Stimulated activated naive CD8-positive, alpha-beta T cell treated with anti-CD3 and anti-CD28 coated beads, Interleukin-15, Interleukin-2, amounts not matched to agents 100 U/mL and 50 U/mL, for 24 hours (primary cell): ENCODE measurements at places on chromosomes 2 and 18.

DNA sequence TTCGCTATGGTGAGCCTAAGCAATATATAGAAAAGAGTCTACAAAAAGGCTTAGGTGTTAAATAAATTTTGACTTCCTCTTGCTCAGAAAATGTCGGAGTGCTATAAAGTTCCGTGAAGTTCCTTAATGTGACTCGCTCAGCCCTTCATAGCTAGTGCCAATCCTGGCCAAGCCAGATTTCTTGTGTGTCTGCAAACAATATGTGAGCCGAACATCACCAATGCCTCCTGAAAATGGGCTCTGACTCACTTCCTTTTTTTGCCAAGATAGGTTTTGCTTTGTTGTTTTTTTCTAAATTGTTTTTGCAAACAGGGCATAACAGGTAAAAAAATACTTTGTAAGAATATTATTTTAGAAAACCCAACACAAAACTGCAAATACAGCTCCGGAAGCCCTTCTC, 26.1 kb downstream of the CDC42EP3 start:
- DNase-seq: no peak

GRCh38 chr2:175871331-175872004, 130.6 kb downstream of the LNPK start:
- no peak for DNase-seq

DNA sequence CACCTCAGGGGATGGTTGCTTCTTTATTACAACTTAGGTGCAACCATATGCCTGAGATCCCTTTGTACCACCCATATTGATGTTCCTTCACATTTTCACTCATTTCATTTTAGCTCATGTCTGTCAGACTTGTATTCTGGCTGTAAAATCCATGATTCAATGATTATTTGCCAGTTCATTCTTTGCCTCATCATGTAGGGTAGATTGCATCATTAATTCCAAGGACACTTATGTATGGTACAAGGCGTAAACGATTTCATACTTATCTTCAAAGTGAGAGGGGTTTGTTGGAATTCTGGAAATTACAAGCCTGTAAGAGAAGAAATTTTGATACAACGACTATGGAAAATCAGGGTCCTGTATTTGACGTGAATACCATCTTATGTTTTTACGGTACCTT, 685.0 kb upstream of the FANCL start:
- DNase-seq: no peak

GRCh38 chr2:95296880-95297487, at the start of gene KCNIP3:
Gene KCNIP3, plus strand, starts transcription at chr2:95297347. Its CDS starts 92 bp downstream, at chr2:95297439.
- no peak for DNase-seq

DNA sequence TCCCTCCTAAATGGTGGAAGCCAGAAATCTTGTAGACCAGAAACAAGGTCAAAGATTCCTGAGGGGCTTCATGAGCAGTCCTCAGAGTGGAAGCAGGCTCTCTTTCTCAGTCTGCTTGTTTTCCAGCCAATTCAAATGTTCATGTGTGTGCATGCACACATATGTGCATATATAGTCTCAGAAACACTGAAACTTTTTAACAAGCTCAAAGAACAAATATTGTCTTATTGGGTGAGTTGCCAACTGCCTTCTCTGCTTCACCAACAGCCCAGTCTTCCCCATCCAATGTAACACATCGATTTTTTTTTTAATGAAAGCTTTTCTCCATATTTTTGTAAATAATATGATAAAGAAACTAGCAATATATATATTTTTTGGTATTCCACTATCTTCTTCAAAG, 3.7 kb downstream of the CACNB4 start:
- DNase-seq: no peak

- DNase-seq: no peak
Observed at GRCh38 chr2:132374551-132374950, 42.1 kb upstream of the GPR39 start.

- no peak for DNase-seq
Observed at GRCh38 chr2:144213797-144214196, 306.1 kb downstream of the ZEB2 start.

- no peak for DNase-seq
Observed at GRCh38 chr18:46356278-46357033, 252.3 kb downstream of the HAUS1 start.

- DNase-seq: no peak
Observed at GRCh38 chr2:171208657-171209056, 48.0 kb upstream of the TLK1 start.

DNA sequence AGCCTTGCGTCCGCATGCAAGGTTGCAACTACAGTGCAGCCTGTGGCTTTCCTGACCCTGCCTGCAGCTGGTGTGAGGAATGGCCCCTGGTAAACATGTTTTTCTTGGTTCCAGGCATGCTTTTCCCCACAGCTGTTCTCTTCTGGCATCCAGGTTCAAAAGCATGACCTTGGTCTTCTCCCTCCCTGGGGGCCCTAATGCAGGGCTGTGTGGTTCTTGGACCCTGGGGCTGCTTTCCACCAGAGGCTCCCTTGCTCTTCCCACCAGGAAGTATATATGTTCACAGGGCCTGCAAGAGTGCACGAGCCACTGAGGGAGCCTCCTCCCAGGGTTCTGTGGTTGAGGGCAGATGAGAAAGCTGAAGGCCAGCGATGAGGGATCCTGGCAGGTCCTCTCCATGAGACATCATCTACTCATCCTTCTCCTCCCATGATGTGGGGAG, 125.9 kb downstream of the BCL2L11 start:
- DNase-seq: no peak

GRCh38 chr18:8742387-8743361, 37.3 kb downstream of the MTCL1 start:
- DNase-seq: no peak

DNA sequence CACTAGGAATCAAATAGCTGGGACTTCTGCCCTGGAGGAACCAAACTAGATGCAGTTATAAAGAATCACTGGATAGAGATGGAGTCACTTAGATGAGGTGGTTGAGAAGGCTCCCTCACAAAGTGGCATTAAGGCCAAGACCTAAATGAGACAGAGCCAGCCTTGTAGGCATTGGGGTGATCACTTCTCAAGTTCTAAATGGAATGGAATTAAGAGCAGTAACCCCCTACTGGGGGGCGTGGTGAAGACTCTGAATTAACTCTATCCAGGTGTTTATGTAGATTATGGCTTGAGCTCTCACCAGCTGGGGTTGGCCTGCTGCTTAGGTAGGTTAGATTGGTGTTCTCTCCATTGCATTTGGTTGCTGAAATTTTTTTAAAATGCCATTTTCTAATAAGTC, 71.3 kb downstream of the TTC27 start:
- DNase-seq: no peak

- DNase-seq: no peak
Observed at GRCh38 chr2:205772983-205773382, 90.7 kb downstream of the NRP2 start.

- no peak for DNase-seq
Observed at GRCh38 chr2:143083636-143084035, 45.6 kb upstream of the ARHGAP15 start.

GRCh38 chr2:171104379-171104778, 56.3 kb downstream of the TLK1 start:
- no peak for DNase-seq

DNA sequence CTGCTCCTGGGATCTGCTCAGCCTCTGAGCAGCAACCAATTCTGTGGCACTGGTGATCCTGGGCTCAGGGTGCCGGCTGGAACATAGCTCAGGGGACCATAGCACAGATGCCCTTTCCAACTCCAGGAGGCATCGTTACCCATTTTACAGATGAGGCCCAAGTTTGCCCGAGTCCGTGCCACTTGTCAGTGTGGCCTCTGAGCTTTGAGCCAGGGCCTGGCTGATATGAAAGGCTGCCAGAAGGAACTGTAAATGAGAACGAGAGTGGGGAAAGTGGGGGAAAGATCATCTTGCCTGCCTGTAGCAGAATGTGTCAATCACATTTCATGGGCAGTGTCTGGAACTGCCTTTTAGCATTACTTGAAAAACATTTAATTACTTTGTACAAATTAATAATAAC, 23.3 kb upstream of the FOSL2 start:
- DNase-seq: no peak

- no peak for DNase-seq
Observed at GRCh38 chr2:32931945-32932709, 14.6 kb upstream of the LTBP1 start.

GRCh38 chr2:36356298-36356989, 866 bp downstream of the CRIM1 start:
- DNase-seq: peak; percentile 53

DNA sequence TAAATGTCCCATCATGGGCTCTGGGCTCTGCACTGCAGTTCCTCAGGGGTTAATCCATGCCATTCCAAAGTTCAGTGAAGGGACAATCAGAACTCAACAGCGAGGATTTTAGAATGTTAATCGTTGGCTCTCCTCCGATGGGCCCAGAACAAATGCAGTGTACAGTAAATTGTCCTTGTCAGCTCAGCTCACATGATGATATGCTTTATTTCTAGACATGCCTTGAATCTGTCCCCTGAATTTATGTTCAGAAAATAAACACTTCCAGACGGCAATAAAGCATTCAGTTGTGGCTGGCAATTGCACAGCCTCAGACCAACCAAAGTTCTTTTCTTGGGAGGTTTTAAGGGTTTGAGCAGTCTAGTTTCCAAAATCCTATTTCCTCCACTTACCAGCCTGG, 981.2 kb downstream of the BCL11A start:
- DNase-seq: no peak

DNA sequence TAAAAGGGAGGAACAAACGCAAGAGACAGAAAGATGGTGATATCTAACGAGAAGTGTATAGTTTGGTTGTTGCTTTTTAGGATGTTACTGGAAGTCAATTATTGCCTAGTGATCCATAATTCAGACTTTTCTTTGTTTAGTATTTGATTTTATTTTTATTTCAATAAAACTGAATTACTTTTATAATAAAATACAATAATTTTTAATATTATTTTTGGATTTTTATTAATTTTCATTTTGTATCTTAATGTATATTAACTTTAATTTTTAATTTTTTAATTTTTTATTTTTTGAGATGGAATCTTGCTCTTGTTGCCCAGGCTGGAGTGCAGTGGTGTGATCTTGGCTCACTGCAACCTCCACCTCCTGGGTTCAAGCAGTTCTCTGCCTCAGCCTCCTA, 55.6 kb downstream of the MTA3 start:
- DNase-seq: no peak

GRCh38 chr2:120421830-120422175, 75.9 kb downstream of the INHBB start:
- no peak for DNase-seq

- DNase-seq: no peak
Observed at GRCh38 chr18:24875286-24875685, 414.8 kb downstream of the HRH4 start.

DNA sequence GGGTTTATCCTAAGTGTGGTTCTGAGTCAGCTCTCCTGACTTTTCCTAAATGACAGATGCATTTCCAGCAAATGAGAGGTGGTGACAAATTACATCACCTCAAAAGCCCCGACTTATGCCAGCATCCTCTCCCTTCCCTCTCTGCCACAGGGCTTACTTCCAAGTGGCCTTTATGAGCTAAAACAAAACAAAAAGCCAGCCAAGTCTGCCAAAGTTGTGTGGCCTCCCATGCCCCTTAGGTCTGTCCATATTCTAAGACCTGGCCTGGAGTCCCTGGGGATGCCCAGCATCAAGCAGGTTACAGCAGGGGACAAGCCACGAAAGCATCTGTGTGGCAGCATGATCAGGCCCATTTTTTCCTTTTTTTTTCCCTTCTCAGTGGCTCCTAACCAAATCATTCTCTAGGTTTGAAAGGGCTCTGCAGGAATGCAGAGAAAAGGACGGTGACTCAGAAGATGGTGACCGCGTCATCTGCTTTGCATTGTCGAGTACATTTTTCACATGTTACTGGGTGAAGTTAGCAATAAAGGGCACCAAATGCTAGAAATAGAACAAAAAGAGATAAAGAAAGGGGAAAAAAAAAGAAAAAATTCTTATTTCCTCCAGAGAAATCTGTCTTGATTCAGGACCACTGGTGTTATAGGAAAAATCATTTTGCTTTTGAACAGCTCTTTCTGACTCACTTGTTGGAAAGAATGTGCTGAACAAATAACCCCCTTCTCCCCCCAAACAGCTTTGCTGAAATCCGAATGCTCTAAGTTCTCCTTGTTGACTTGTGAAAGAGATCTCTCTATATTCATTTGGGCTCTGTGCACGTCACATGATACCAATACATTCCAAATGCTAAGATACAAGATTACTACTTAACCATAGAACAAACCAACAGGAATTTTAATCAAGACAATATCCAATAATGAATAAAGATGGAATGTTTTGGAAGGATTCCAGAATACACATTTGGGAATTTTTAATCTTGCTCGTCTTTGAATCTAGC, 178.7 kb downstream of the EN1 start:
- DNase-seq: no peak

- DNase-seq: no peak
Observed at GRCh38 chr18:76459687-76460350, 35.2 kb downstream of the ZNF516 start.

DNA sequence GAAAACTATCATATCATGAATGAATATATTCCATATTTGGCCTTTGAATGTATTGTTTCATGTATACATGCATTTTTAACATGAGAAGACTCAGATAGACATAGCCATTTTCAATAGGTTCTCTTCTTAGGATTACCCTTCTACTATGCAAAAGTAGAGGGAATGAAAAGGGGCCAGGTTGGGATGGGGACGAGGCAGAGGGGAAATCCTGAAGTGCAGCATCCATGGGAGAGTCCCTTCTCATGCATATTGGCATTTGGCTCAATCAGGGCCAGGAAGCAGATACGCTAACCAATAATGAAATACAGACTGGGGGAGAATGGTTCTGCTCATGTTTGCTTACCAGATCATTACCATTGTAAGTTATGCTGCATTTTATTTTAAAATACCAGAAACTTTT, 475.8 kb downstream of the STK39 start:
- DNase-seq: no peak

- DNase-seq: no peak
Observed at GRCh38 chr2:15031745-15032240, 399.3 kb downstream of the LRATD1 start.

GRCh38 chr2:88855620-88856408, 164.3 kb downstream of the RPIA start:
- no peak for DNase-seq

GRCh38 chr2:101805152-101806088, 107.9 kb downstream of the MAP4K4 start:
- no peak for DNase-seq

DNA sequence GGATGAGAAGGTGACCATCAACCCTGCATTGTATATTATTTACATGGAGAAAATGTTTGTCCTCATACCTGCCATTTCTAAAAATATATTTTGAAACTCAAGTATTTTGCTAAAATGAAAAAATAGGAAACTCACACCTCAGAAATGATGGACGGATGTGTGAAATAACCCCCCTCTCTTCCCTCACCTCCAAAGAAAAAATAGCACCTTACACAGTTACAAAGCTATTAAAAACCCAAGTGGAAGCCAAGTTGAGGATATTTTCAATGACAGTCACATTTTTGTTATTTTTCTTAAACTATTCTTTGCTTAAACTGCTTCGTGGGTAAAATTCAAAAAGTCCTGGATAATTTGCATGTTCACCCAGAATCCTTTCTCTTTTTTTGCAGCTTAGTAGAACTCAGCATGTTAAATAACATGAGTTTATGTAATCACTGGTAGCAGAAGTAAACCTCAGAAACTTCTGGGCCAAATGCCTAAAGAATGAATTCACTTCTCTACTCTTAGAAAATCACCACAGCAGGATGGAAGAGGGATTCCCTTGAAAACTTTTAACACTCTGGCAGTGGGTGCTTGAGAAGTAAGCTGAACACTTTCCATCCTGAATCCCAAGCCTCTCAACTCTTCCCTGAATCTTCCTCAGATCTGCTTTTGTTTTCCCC, 768 bp downstream of the DSC1 start:
- DNase-seq: no peak
